ENCODE measurements at places on chromosomes 5 and 9.

DNA sequence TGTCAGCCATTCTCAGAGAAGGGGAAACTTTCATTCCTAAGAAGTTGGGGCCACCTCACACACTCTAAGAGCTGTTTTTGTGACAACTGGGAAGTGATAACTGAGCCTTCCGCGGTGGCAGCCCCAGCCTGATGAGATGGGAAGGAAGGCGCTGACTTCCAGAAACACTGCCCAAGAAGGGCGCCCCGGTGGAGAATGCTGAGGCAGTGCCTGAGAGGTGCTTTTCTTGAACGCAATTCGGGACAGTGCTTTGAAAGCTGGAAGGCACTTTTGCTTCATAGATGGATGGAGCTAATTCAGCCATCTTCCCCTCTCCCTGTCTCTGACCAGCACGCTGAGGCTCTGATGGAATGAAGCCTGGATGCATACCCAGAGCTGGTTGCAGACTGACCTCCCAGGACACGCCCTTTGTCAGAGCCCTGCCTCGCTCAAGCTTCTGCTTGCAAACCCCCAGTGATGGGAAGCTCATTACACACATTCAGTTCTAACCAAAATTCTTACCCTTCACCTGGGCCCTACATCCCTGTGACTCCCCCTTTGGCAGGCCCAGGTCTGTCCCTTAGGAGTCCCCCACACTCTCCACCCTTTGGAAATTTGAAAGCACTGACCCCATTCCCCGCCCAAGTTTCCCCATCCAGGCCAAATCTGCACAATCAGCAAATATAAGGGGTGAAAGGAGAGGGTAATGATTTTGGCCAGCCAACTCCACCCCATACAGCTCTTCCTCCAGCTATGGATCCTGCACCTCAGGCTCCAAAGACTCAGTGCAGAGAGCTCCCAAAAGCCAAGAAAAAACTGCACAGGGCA lies 66.6 kb upstream of the SLC25A51 start:
- no peak for DNase-seq

GRCh38 chr9:107637421-107638420 lies 148.2 kb upstream of the KLF4 start:
- DNase-seq = peak; percentile 99

DNA sequence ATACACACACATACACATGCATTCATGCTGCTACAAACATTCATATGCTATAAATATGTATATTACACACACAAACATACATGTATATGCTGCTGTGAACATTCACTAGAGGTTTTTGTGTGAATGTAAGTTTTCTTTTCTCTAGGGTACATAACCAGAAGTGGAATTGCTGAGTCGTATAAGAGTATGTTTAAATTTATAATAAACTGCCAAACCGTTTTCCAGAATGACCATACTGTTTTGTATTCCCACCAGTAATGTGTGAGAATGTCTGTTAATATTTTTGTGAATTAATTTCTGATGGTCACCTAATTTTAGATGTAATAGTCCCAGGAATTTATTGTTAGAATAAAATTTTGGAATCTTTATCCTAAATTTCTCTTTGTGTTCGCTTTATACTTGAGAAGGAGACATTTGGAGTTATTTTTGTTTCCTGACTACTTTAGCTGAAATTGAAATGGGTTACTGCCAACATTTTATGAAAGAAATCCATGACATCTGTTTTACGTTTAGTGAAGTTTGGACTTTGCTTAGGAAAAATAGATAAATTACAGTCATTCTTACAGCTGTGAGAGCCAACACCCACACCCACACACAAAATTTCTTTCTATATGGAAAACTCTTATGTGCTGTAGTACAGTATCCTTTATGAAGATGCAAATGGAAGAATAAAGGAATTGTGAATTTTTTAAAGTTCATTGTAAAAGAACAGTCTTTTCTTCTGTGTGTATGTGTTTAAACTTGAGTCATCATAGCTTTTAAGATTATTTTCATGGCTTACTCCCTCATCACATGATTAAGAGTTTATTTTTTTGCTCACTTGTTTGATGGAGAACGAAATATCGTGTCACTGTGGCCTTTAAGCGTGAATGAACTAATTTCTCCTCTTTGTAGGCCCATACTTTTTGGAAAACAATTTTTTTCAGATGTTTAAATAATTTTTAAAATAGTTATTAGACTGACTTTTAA lies 24.3 kb downstream of the CENPP start:
- DNase-seq = peak; percentile 59

DNA sequence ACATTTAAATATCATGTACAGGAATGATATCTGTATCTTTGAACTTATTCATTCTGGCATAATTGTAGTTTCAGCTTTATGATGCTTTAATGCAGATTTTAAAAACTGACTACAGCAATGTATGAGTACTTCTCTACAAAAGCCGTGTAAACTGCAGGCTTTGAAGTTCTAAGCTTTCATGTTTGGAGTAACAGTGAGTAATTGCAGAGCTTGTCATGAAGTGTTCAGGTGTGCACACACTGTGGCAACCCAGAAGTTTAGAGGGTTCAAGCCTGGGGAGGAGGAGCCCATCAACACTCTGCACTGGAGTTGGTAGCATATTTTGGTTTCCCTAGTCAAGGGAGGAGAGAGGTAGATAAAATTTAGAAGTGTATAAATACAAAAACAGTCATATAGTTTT lies 130.9 kb downstream of the CD180 start:
- no peak for DNase-seq

DNA sequence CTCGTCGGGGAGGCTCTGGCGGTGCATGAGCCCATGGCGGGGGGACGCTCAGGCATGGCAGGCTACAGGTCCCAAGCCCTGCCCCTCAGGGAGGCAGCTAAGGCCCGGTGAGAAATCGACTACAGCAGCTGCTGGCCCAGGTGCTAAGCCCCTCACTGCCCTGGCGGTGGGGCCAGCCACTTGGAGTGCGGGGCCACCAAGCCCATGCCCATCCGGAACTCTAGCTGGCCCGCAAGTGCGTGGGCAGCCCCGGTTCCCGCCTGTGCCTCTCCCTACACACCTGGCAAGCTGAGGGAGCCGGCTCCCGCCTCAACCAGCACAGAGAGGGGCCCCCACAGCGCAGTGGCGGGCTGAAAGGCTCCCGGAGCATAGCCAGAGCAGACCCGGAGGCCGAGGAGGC lies 1896.9 kb upstream of the CDH6 start:
- no peak for DNase-seq

DNA sequence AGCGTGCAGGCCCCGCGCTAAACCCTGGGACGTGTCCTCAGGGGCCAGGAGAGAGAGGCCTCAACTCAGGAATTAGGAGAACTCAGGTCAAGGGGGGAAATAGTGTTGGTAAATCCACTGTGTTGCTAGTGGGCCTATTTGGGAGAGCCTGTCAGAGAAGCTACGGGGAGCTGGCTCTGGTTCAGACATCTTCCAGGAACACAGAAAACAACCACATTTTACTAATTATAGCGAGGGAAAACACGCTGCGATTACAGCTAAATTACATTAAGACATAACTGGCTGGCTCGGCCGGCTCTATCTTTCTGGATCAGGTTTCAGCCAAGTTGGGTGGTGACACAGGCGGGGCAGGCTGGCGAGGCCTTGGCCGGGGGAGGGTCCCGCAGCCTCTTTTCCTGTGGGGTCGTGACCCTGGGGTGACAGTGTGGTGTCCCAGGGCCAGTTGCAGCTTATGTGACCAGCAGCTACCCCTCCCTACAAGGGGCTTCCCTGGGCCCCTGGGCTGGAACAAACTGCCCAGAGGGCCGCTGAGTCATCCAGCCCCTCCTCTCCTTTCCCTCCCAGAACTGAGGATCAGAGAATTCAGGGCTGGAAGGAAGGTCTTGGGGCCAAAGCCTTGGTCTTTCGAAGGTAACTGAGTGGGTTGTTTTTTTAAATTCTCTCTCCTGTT lies 75.1 kb downstream of the FGF18 start:
- peak; percentile 70 for DNase-seq

- no peak for DNase-seq
These were observed 281.9 kb upstream of the ANKRD55 start for GRCh38 chr5:56515011-56515410.

DNA sequence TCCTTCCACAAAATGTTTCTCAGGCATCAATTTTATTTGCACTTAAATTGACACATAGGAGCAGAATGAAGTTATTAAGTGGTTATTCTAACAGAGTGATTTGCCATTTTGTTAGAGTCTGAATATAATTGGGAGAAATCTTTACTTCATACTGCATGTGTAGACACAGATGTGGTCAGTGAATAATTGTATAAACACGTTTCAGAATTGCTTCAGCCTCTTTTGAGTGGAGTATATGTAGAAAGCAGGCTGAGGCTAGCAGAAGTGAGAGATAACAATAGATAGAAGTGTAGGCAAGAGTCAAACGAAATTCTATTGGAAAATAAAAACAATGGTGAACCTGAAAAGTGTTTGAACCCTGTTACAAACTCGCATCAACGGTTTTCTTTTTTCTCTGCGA lies 270.7 kb downstream of the TMEM167A start:
- peak; percentile 24 for DNase-seq

- DNase-seq = no peak
These were observed 180.2 kb downstream of the DENND1A start for GRCh38 chr9:123749580-123750202.

DNA sequence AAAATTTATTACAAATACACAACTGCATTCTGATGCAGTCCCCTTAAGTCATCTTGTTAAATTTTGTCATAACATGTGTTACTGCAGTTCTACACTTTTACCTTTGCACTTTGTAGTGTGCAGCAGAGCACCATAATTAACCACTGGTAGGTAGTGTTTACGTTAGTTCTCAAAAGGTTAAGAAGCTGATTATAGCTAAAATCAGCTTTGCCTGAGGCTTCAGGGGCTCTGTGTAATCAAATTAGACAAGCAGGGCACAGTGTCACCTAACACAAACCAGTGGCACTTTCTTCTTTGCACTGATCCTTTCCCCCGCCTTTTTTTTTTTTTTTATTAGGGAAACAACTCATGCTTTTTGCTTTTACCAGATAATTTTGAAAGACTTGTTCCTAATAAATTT lies 26.1 kb downstream of the POU5F2 start:
- no peak for DNase-seq

DNA sequence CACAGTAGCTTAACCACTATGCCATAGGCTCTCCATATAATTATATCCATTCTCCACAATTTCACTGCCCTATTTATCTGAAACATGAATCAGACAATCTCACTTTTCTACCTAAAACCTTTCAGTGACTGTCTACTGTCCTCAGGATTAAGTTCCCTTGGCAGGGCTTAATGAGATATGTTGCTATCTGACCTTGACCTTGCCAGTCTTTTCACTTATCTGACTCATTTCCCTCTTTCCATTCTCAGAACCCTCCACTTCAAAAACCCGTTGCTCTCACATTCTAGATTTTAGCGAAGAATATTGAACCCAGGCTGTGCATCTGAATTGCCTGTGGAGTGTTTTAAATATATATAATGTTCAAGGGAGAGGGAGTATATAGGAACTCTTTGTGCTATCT lies 452.1 kb upstream of the MPDZ start:
- DNase-seq = no peak

DNA sequence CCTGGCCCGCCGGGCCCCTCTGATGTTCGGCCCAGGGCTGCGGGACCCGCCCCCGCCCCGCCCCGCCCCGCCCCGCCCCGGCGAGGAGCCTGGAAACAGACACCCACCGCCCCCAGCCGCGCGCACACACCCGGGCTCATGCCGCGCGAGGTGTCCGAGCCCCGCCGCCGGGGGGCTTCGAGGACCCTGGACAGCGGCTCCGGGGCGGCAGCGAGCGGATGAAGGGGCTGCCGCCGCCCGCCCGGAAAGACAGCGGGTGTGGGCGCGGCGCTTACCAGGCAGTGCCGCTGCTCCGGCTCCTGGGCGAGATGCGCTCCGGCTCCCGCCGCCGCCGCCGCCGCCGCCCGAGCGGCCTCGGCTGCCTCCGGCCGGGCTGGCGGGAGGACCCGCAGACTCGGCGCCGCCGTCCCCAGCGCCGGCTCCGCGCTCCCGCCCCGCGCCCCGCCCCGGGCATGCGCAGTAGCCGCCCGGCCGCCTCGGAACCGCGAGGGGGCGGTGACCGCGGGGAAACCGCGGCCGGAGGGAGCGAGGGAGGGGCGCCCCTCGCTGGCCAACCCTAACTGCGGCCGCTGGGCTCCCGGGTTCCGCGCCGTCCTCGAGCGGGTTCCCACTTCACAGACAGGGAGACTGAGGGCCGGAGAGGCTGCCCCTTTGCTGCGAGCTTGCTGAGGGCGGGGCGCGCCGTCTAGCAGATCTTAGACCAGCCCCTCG lies at the start of gene GPRIN1:
Gene GPRIN1, minus strand, starts transcription at position 433 of the 711 bp plus-strand sequence. CDS start 10,322 bp downstream, outside the sequence.
- peak; percentile 63 for DNase-seq

- no peak for DNase-seq
These were observed 2.6 kb upstream of the FAM120AOS start for GRCh38 chr9:93456022-93456421.

DNA sequence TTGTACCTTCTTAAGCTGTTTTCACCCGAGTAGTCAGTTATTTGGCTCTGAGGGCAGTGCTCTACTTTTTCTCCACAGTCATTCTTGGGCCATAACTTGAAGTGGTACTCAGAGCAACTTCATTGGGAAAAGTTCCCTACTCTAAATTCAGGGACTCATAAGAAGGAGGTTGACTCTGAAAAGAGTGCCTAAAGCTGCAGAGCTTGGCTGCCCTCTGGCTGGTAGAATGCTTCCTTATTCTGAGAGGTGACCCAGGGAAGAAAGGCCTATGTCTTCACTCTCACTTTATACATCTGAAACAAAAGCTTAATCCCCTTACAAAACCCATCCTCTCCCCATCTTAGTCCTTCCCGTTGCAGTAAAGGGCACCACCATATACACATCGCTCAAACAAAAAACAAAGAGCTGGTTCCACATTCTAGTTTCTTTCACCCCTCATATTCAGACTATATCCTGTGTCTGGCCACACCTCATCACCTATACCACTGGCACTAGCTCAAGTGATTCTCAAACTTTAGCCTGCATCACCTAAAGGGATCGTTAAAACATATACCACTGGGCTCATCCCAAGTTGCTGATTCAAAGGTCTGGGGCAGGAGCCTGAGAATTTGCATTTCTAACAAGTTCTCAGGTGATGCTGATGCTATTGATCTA lies 7.9 kb downstream of the IGIP start:
- DNase-seq = no peak

GRCh38 chr9:134785325-134786108 lies 95.1 kb upstream of the FCN2 start:
- no peak for DNase-seq

DNA sequence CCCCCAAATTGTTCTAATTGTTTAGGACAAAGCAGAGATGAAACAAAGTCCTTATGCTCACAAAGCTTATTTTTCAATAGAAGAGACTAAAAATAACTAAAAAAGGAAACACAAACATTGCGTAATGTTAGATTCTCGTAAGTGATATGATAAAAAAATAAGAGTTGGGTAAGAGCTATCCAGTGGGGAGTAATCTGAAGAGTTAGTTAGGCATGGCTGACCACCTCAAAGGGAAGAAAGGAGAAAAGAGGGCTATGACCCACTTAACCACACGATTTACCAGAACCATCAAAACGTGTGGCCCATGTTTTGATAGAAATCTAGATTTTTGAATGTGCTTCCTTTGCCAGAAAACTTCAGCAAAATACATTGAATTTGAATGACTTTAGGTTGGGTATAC lies 1296.8 kb upstream of the NUDT12 start:
- no peak for DNase-seq

DNA sequence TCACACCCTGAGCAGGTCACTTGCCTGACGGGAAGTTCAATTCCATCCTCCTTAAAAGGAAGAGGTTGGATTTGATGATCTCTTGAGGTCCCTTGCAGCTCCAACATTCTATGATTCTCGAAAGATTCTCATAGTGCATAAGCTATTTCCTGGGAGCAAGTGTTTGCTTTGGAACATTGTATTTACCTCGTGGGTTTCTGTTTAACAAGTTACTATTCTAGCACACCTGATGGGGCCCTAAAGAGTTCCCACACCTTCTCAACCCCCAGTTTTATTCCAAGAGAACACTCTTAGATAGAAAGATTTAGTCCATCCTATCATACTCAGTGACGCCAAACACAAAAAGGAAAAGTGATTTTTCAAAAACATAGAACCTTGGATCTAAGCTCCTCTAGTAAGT lies 23.4 kb downstream of the NR4A3 start:
- no peak for DNase-seq

Data from fibroblast of skin of back (primary cell).